ENCODE measurements at places on chromosomes 11 and 22.

DNA sequence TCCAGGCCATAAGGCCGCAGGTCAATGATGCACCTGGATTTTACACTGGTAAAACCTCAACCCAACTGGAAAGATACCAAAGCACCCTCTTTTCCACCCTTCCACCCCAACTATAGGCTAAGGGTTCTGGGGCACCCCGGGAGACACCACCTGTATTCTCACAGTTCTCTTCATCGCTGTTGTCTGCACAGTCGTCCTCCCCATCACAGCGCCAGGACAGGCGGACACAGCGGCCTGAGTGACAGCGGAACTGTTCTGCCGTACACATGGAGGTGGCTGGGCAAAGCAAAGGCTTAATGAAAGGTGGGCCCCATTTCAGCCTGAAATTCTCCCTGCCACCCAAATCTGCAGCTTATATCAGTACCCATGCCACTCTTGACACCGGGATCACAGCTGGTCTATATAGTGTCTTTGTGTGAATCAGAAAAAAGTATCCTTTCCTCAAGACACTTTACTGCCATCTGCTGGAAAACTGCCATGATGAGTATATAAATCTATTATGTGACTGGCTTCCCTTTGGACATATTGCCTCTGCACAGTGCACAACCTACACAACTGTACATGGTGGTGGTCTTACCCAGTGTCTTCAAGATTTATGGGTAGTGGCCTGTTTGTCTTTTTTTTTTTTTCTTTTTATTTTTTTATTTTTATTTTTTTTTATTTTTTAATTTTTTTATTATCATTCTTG lies 21.5 kb downstream of the LRP4 start:
- DNase-seq: no peak

- no peak for DNase-seq
These were observed 621.0 kb upstream of the ANO3 start for GRCh38 chr11:25710975-25711374.

GRCh38 chr22:25636323-25636722 lies 71.8 kb downstream of the GRK3 start:
- no peak for DNase-seq

GRCh38 chr22:25627271-25627852 lies 62.9 kb downstream of the GRK3 start:
- DNase-seq: no peak

GRCh38 chr11:71300187-71300586 lies 47.8 kb upstream of the SHANK2 start:
- no peak for DNase-seq

GRCh38 chr11:129911298-129911697 lies 15.9 kb upstream of the NFRKB start:
- no peak for DNase-seq

DNA sequence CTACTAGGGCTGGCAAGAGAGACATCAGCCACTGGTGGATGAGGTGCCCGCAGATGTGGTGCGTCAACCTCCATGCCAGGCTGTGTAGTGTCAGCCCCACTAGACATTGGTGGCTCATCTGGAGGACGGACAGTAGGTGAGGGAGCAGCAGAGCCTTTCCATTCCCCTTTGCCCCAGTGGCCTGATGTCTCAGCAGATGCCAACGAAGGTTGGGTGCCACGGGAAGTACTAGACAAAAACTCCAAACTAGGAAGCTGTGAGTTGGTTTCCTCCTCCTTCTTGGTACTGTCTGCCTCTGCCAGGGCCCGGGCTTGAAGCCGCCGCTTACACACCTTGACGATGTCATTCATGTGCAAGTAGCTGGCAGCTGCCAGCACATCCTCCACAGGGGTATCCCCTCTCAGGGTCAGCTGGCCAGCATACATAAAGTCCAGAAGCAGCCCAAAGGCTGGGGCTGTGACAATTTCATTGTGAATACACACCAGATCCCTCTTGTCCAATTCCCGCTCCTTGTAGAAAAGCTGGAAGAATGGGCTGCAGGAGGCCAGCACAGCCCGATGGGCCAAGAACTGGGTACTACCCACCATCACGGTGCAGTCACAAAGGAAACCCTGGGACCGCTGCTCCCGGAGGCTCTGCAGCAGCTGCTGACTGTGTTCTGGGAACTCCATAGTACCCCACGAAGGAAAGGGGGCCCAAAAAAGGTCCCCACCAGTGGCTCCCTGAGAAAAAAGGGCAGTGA lies 795 bp downstream of the ZBTB3 start:
- DNase-seq: no peak

DNA sequence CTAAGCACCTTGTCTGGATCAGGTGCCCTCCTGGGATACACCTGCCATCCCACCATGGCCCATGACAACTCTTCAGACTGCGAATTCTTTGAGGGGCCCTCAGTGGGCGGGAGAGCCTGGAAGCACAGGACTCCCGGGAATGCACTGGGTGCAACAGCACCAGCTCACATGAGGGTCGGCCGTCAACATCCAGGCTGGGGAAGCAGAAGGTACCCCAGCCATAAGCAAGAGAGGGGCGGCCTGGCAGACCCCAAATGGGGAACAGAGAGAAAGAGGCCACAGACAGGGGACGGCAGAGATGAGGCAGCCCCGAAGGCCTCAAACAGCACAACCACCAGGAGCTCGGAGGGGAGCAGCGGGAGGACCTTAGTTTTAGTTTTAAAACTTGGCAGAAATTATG lies 94.4 kb downstream of the PHF21B start:
- no peak for DNase-seq

DNA sequence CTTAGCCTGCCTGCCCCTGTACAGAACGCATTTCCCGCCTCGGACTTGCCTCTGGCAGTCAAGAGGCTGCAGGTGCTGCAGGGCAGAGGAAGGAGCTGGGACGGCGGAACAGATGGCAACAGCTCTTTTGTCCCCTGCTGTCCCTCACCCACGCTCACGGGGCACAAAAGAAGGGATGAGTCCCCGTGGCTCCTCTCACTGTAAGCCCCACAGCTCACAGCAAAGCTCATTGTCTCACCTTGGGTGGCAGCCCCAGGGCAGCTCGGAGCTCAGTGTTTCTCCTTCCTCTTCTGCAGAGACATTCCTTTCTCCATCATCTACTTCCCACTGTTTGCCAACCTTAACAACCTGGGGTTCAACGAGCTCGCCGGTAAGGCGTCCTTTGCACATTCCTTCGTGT lies 24.3 kb downstream of the SLC25A18 start:
- DNase-seq: no peak

DNA sequence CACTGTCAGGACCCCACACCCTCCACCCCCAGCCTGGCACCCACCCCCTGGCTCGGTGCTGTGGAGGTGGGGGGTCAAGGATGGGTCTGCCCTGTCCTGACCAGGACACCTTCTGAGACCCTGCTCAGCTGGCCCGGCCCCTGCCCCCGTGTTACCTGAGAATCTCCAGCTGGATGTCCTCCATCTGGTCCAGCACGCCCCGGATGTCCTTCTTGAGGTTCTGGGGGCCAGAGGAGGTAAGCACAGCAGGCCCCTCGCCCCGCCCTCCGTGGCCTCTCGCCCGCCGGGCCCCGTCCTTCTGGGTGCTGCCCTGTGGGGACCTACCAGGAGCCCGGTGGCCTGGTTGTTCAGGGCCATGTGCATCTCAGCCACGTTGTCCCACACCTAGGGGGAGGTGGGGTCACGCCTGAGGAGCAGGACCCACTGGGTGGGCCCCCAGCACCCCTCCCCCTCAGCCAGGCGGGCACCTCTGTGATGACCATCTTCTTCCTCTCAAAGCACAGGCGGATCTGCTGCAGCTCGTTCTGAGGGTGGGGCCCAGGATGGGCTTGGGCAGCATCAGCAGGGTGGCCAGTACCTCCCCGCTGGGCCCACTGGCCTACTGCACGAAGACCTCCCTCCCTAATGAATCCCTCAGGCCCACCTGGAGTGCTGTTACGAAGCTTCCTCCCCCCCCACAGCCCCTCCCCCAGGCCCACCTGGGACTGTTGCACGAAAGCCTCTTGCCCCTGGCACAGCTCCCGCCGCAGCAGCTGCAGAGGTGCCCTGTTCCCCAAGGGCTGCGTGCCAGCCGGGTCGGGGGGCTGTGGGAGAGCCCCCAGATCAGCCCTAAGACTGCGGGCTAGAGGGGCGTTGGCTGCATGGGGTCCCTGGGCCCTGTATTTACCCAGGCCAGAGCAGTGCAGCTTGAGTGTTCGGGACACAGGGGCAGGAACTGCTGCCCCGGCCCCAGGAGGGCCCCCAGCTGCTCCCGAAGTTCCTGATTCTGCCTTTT lies 1.3 kb downstream of the CCDC188 start:
- DNase-seq: no peak

GRCh38 chr11:132206993-132207392 lies 836.6 kb downstream of the NTM start:
- no peak for DNase-seq

DNA sequence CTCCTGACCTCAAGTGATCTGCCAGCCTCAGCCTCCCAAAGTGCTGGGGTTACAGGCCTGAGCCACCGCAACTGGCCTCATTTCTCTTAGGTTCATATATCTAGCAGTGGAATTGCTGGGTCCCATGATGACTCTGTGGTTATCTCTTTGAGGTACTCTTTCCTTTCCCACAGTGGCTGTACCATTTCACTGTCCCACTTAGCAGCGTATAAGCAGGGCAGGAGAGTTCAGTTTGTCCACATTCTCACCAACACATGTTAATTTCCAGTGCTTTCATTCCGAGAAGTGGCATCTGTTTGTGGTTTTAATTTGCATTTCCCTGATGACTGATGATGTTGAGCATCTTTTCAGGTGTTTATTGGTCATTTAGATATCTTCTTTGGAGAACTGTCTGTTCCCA lies 16.4 kb downstream of the PRR5 start:
- DNase-seq: no peak

- DNase-seq: no peak
These were observed 6.5 kb downstream of the GAL start for GRCh38 chr11:68690671-68691401.

GRCh38 chr11:26072614-26073153 lies 259.2 kb upstream of the ANO3 start:
- DNase-seq: no peak

GRCh38 chr11:97962758-97963157 lies 1058.0 kb upstream of the CNTN5 start:
- DNase-seq: no peak

DNA sequence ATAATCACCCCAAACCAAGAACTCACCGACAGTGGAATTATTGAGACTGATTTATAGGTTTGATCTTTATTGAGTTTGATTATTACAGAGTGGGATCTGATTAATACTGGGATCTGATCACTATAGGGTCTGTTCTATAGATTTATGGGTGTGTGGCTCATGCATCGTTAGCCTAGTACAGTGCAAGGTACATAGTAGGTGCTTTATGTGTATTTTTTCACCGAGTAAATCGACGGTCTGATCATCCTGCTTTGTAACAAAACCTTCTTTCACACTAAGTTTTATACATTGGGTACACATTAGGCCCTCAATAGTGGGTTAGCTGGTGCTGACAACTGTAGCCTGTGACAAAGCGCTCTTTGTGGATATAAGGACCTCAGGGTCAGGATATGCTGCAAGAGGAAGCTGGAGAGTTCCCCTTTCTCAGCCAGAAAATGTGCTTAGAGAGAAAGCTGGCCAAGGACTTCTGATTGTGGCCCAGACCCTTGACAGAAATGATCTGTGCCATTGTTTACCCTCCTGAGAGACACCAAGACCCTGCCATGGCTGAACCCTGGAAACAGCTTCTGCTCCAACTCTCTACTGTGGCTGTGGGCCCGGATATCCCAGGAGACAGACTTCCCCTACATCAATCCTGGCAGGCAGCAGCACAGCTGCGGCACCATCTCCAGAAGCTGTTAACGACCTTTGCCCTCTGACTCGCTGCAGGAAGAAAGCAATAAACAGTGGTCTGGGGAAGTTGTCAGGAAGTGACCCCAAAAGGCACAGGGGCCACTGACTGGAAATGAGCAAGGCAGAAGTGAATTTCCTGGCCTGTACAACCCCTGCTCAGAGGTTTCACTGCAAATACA lies 16.1 kb upstream of the TPP1 start:
- no peak for DNase-seq

- no peak for DNase-seq
These were observed 205.2 kb upstream of the KIRREL3 start for GRCh38 chr11:127205688-127206217.

- no peak for DNase-seq
These were observed 736.9 kb downstream of the BRD1 start for GRCh38 chr22:49090853-49091135.

DNA sequence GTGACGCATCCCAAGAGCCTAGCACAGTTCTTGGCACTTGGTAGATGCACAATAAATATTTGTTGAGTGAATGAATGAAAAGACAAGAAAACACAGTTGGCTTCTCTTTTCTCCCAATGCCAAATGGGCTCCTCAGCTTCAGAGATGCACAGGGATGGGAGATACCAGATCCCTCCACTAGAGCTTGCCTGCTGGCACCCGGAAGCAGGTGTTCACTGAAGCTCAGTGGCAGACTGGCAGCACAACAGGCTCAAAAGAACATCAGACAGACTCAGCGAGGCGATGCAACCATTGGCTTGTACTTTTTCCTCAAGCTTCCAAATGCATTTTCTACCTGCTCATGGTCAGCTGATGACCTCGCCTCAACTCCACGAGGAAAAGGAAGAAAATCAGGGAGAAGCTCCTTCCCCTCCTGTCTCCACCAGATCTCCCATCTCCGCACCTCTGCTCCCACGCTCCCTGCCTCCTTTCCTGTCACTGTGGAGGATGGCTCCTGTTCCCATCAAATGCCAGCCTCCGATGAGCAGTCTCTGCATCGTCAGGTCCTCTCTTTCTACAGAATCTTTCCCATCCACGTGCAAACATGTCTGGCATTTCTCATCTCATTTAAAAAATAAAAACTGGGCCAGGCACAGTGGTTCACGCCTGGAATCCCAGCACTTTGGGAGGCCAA lies 5.8 kb downstream of the RAPSN start:
- DNase-seq: no peak

GRCh38 chr11:121105063-121105480 lies 4.0 kb downstream of the TECTA start:
- no peak for DNase-seq

DNA sequence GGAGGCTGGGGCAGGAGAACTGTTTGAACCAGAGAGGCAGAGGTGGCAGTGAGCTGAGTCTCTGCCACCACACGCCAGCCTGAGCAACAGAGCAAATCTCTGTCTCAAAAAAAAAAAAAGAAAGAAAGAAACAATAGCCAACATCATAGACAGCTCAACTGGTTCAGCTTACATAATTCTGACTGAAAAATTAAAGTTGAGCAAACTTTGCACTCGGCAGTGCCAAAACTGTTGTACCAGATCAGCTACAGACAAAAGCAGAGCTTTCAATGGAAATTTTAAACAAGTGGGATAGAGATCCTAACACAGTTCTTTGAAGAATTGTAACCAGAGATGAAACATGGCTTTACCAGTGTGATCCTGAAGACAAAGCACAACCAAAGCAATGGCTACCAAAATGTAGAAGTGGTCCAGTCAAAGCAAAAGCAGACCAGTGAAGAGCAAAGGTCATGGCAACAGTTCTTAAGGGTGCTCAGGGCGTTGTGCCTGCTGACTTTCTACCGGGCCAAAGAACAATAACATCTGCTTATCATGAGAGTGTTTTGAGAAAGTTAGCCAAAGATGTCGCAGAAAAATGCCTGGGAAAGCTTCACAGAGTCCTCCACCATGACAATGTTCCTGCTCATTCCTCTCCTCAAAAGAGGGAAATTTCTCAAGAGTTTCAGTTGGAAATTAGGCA lies 59.3 kb downstream of the TTC28 start:
- no peak for DNase-seq

- DNase-seq: no peak
These were observed 49.2 kb upstream of the OR4B1 start for GRCh38 chr11:48167380-48167779.

- DNase-seq: no peak
These were observed 21.1 kb downstream of the SIK3 start for GRCh38 chr11:117076941-117077691.

GRCh38 chr11:128905345-128906184 lies 14.4 kb downstream of the KCNJ5 start:
- DNase-seq: no peak

GRCh38 chr11:27514558-27514957 lies 8.0 kb upstream of the LIN7C start:
- no peak for DNase-seq
